ENCODE measurements at places on chromosomes 12 and 14.

DNA sequence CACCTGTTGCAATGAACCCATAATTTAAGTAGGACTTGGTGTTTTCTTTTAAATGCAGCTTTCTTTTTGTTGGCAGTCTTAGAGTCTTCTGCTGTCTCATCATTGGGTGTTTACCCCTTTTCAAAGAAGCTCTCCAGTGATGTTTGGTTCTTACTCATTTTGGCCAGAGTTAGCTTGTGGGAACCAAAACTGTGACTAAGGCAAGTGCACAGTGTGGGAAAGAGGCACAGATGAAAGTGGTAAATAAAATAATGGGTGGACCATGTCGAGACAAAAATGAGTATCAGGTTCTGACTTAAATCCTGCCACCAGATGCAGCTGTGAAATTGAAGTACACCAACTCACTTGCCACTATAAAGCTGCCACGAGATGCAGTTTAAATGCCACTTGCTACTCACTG is 615.4 kb upstream of the MIS18BP1 start:
- DNase-seq = no peak

DNA sequence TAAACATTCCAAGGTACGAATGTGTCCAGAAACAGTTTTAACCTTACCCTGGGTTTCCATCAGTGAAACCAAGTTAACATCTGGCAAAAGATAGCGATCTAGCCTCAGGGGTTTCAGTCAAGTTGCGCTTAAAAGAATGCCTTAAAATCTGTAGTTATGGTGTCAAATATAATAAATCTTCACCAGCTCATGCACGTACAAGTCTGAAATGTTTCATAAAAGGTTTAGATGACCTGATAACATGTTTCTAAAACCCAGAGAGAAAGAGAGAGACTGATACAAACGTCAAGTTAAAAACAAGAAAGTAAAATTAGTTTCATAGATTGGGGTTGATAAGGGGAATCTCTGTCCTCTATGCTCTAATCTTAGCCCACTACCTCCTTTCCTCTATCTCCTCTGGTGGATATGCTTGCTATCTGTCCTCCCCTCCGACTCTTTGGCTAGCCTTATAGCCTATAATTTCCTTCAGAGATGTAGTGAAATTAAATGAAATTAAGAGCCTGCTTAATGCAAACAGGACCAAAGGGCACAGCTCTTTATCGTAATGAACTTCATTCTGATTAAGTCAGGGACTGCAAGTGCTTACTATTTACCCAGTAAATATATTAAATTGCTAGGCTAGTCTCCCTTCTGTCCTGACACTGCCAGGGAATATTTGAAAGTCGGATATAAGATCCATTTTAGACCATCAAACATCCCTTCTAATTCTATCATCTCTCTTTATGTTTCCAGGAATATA is 18.4 kb upstream of the FOS start:
- DNase-seq = no peak

- DNase-seq = no peak
Measured at GRCh38 chr14:104776961-104777807, 18.4 kb downstream of the AKT1 start.

DNA sequence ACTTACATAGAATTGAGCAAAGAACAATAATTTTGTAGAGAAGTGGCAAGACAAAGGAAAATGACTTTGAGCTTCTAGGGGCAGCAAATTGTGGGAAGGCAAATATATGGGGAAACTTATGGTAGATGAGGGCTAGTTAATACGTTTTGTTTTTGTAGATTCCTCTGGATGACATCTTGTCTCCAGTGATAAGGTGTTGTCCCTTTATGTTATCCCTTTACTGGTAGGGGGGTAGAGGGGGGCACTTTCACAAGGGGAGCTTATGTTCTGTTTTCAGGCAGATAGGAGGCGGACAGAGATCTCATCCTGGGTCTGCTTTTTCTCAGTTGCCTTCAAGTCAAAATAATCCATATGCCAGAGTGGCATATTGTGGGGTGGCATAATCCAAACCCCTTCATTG is 106.5 kb upstream of the AMIGO2 start:
- DNase-seq = no peak

- DNase-seq = no peak
Measured at GRCh38 chr12:50571786-50572185, 67.0 kb downstream of the DIP2B start.

GRCh38 chr12:91620992-91621391 is 438.4 kb upstream of the DCN start:
- no peak for DNase-seq

- DNase-seq = no peak
Measured at GRCh38 chr14:22579881-22580280, 9.1 kb downstream of the DAD1 start.

GRCh38 chr14:76717508-76718290 is 43.6 kb upstream of the VASH1 start:
- no peak for DNase-seq

DNA sequence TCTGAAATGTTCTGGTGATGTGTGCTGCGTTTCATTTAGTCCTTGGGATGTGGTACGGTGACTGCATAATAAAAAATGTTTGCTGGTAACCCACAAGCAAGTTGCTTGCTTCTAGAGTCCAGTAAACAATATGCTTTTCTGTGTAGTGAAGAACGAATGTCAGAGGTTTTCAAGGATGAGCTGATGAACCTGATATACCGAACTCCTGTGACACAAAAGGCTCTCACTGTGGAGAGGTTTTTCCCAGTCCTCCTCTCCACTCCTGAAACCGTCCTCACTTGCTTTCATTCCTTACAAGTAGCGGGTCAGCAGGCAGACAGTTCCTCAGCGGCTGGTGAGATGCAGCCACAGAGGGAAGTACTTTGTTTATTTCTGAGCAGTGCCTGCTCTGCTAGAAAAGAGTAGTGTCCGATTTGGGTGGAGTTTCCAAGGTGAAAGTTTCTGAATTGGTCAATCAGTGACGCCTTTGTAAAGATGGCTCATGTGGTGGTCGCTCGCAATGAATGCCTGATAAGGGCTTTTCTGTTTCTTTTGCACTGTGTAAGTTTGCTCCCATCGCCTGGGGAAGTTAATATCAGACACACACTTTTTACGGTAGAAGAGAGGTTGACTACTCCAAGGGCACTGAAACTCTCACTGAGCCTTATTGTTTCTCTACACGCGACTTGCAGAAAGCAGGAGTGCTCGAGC is 3.0 kb downstream of the ETV6 start:
- no peak for DNase-seq

GRCh38 chr14:77122526-77123125 is 19.0 kb downstream of the ZDHHC22 start:
- DNase-seq = no peak

- no peak for DNase-seq
Measured at GRCh38 chr12:65296508-65297265, 18.2 kb downstream of the MSRB3 start.

DNA sequence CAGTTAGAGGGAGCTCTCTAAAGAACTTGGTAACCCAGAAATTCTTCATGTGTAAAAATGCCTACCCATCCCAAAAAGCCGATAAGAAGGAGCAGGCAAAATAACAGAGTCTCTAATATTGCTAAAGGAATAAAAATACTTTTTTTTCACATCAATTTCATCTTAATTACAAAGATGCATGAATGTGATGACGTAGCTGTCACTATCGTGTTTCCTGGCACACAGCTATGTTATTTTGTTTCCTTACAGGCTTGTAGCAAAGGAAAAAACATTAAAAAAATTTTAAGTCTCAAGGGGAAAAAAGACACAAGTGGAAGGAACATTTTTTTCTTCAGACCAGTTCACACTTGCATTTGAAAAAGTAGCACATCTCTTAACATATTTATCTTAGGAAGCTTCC is 10.3 kb upstream of the LGALS3 start:
- no peak for DNase-seq

- no peak for DNase-seq
Measured at GRCh38 chr14:100820957-100821356, 5.0 kb upstream of the MEG3 start.

DNA sequence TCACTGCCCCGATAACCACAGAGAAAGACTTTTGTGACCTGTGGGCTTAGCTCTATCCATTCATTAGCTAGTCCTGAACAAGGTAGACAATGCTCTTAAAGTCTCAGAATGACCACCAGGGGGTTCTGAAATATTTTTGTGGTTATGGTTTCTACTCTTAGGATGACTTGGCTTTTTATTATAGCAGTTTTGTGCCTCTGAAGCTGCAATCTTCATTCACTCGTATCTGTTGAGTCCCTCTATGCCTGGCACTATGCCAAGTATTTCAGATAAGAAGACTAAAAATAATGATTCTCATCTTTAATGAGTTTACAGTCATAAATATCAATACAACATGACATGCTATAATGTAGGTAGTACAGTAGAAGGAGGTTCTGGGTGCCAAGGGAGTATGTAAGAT is 130.8 kb upstream of the TRHDE start:
- no peak for DNase-seq

GRCh38 chr12:18470251-18470650 is 208.9 kb downstream of the PIK3C2G start:
- DNase-seq = no peak

All from brain pericyte (primary cell).